ENCODE measurements at places on chromosomes 11 and 22.

DNA sequence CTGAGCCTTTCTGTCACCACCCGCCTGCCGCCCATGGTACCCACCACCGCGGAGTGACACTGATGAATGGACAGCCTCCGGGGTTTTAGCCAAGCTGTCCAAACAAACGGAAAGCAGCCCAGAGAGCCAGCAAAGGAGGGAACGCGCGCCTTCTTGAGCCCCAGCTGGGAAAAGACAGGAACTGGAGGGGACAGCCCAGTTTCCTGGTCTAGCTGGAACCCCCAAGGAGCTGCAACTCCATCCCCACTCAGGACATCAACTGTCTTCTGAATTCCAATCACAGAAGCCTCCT is 33.7 kb downstream of the SHISAL1 start:
- no peak for DNase-seq

DNA sequence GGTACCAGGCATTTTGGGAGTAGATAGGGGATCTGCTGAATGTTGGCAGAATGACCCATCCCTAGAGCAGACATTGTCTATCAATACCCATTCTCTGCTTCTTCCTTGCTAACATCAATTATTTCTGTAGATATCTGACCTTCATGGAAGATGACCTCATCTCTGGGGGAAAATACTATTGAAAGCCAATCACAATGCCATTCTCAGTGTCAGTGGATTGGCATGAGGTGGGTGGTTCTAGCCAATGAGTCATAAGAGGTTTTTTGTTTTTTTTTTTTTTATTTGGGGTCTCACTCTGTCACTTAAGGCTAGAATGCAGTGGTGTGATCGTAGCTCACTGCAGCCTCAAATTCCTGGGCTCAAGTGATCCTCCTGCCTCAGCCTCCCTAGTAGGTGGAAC is 42.5 kb downstream of the SNX19 start:
- no peak for DNase-seq

DNA sequence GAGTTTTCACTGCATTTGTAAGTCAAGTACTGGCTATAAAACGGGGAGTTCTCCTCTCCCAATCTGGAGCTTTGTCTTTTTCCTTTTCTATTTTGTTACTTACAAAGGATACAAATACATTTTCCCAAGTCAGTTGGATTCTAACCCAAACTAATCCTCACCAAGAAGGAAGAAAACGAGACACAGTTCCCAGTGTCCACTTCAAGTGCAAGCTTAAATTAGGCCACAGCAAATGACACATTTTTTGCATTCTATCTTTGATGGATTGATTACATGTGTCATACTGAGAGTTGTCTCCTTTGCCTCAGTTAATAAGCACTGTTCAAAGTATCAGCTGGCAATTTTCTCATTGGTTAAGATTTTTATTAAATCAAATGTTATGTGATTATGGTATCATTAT is 296.7 kb upstream of the ANO5 start:
- no peak for DNase-seq

- no peak for DNase-seq
Measured at GRCh38 chr11:12754021-12754420, 79.8 kb downstream of the TEAD1 start.

GRCh38 chr11:32071811-32072210 is 19.1 kb upstream of the RCN1 start:
- DNase-seq: peak; percentile 20

DNA sequence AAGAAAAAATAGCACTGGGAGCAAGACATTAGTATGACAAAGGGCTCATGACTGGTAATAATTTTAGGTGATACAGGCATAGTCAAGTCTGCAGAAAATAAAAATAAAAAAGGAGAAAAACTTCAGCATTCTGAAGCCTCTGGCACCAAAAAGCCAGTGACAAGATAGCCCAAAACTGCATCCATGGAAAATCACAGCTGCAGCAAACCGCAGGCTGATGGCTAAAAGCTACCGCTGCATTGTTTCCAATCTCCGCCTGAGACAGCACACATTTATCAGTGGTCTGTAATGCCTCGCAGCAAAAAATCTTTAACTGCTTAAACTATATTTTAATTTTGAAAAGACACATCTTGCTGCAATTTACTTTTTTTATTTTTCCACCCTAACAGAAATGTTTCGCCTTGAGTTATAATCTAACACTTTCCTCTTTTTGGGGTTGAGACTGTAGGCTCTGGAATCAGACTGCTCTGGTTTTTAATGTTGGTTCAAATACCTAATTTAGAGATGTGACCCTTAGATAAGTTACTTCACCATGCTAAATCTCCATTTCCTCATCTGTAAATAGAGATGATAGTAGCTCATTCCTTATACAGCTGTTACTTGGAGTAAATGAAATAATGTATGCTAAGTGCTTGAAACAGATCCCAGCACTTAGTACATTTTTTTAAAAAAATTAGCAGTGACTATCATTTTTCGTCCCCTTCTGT is 42.0 kb upstream of the FIBIN start:
- no peak for DNase-seq

GRCh38 chr11:45892856-45893255 is 7.4 kb downstream of the MAPK8IP1 start:
- DNase-seq: no peak

DNA sequence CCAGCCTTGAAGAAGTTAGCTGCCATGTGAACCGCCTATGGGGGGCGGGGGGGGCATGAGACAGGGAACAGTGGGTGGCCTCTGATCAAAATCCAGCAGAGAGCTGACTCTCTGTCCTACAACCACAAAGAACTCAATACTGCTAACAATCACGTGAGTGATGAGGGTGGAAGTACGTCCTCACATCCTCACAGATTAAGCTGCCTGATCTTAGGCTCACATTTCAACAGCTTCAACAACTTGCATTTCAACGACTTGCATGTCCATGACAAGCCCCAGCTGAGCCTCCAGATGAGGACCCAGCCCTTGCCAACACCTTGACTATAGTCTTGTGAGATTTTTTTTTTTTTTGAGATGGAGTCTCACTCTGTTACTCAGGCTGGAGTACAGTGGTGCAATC is 51.6 kb downstream of the CLMP start:
- no peak for DNase-seq

DNA sequence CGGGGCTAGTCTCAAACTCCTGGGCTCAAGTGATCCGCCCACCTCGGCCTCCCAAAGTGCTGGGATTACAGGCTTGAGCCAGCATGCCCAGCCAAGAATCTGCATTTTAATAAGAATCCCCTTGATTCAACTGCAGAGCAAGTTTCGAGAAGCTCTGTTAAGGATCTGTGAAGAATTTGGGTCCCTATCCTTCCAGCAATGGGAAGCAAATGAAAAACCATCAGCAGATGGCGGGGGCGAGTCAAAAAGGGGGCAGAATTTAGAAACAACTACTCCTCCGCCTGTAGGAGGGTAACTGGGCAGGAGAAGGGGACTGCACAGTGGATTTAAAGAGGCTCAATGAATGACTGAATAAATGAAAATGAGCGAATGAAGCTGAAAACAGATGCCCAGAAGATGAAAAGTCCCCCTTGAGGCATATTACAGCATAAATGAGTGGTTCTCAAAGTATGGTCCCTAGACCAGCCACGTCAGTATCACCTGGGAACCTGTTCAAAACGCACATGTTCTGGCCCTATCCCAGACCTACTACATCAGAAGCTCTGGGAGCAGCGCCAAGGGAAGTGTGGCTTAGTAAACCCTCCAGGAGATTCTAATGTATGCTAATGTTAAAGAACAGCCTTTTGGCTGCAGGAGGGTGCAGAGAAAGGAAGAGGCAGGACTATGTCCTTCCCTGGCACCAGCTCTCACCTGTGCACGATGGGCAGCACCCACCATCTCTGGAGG is 15.0 kb downstream of the VWCE start:
- DNase-seq: no peak

- DNase-seq: no peak
Measured at GRCh38 chr11:83542861-83543260, 256.7 kb upstream of the CCDC90B start.

DNA sequence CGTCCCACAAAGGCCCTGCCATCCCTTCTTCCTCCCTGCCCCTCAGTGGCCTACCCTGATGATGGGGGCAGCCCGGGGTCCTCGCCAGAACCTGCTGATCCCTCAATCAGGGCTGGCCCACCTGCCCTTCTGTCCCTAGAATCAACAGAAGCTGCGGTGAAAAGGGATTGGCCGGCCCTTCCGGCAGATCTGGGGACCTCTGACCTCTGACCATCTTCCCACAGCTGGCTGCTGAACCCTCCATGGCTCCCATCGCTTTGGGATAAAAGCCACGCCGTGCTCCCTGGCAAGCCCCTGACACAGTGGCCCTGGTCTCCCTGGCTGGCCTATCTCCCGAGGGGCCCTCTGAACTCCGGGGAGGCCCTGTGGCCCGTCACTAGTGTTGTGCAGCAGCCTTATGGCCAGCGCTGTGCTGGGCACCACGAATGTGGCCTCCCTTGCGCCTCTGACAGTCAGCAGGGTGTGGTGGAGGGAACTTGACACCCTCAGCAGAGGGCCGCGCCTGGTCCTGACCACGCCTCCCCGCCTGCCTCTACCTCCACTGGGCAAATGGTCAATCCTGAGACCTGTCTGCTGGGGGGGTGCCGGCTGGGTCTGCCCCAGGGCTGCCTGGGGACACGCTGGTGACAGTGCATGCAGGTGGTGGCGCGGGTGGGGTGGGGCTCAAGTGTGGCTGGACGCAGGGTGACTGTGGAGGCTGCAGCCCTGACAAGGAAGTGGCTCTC is 58.0 kb upstream of the TTLL12 start:
- DNase-seq: no peak

GRCh38 chr11:115550291-115551059 is 46.3 kb upstream of the CADM1 start:
- no peak for DNase-seq

- DNase-seq: no peak
Measured at GRCh38 chr11:64833198-64833502, 11.3 kb downstream of the CDC42BPG start.

DNA sequence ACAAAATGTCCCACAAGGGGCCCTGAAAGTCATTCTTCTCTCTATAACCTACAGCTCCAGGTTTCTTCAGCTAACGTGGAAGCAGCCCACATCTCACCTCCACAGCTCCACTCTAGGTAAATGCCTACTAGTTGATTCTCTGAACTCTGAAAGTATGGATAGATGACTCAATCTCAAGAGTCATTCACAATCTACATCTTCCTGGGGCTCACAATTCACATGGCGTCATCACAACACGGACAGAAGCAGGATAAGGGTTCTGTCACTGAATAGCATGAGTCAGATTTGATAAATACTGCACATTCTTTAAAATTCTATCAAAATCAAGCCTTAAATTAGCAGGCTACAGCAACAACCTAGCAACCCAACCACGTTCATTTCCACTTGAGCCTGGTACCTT is 96.3 kb downstream of the PLEKHA7 start:
- DNase-seq: no peak

DNA sequence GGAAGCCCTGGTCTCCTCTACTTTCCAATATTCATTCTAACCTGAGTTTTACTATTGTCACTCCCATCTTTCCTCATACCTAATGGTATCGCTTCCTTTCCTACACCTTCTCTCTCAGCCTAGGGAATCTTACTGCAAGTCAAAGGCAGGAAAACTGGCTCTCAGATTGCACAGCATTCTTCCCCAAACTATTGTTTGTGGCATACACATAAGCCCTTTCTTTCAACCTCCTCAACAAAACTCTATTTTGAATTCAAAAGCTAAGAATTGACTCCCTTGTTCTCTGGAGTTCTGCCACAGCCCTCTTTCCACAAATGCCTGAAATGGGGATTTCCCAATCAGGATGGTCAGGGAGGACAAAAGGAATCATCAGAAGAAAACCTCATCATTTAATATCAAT is 181.5 kb downstream of the FAM76B start:
- DNase-seq: no peak

DNA sequence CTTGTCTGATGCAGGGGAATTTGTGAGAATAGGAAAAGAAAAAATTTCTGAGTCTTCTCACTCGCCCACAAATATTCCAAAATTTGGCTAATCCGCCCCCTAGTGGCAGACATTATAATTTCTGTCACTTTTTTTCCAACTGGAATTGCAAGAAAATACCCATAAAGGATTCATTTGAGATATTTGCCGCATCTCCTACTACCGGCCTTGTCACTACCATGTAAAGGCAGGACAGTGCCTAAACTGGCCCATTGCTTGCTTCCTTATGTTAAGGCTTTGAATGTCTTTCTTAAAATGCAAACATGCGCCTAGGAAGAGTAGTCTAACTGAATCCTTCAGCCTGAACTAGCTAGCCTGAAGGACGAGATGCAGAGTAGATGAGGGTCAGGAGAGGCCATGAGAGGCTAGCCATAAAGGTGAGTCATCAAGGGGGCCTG is 9.3 kb upstream of the CEP295 start:
- DNase-seq: no peak

- DNase-seq: no peak
Measured at GRCh38 chr11:44945666-44946065, 5.0 kb downstream of the TP53I11 start.

GRCh38 chr11:95795627-95796295 is 5.5 kb downstream of the CEP57 start:
- no peak for DNase-seq
